Stomach (tissue), 19 donors: ENCODE measurements at places on chromosomes 12 and 14.

GRCh38 chr12:85575120-85576096 is 260.8 kb downstream of the RASSF9 start:
- no peak overlapping the region for H3K4me3 ChIP-seq
- no peaks in the 10 kb centered on the region for H3K36me3 ChIP-seq
- H3K27me3 ChIP-seq, result no peaks in the 10 kb centered on the region
- no peaks in the 10 kb centered on the region for H3K4me1 ChIP-seq

GRCh38 chr14:24038686-24039085 is 13.1 kb upstream of the CARMIL3 start:
- no peak overlapping the region for H3K27ac ChIP-seq
- H3K4me1 ChIP-seq, result peaks cover 10% of the 10 kb centered on the region
- H3K36me3 ChIP-seq, result no peaks in the 10 kb centered on the region
- no peaks in the 10 kb centered on the region for H3K27me3 ChIP-seq

DNA sequence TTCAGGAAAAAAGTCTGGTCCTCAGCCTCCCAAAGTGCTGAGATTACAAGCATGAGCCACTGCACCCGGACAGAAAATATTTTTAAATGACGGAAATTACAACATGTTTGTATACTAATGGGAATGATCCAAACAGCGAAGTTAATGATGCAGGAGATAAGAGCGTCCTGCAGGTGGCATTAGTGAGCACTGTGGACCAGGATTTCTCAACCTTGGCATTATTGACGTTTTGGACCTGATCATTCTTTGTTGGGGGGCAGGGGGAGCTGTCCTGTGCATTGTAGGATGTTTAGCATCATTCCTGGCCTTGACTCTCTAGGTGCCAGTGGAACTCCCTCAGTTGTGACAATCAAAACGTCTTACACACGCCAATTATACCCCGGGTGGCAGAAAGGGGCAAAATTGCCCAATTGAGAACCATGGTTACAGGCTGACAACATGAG is 34.1 kb downstream of the SCFD1 start:
- no peaks in the 10 kb centered on the region for H3K4me1 ChIP-seq
- H3K27ac ChIP-seq, result peak overlapping the region; percentile 22
- H3K27me3 ChIP-seq, result no peaks in the 10 kb centered on the region
- DNase-seq, result no peak
- H3K36me3 ChIP-seq, result peaks cover 65% of the 10 kb centered on the region

- H3K36me3 ChIP-seq, result no peaks in the 10 kb centered on the region
- H3K4me1 ChIP-seq, result peaks cover 5% of the 10 kb centered on the region
- H3K27me3 ChIP-seq, result no peaks in the 10 kb centered on the region
These were observed 385.0 kb downstream of the ZFP36L1 start for GRCh38 chr14:68407825-68408224.

GRCh38 chr12:52151837-52152783 is 39.7 kb downstream of the KRT80 start:
- DNase-seq, result peak; percentile 91
- H3K27me3 ChIP-seq, result peaks cover 9% of the 10 kb centered on the region

GRCh38 chr12:131108177-131108955 is 154.7 kb downstream of the ADGRD1 start:
- H3K4me3 ChIP-seq, result no peak overlapping the region
- no peak overlapping the region for H3K27ac ChIP-seq
- peaks cover 11% of the 10 kb centered on the region for H3K27me3 ChIP-seq
- peaks cover 8% of the 10 kb centered on the region for H3K4me1 ChIP-seq

GRCh38 chr12:54287261-54288157 is 7.0 kb downstream of the HNRNPA1 start:
- H3K4me3 ChIP-seq, result no peak overlapping the region
- peaks cover 57% of the 10 kb centered on the region for H3K4me1 ChIP-seq
- peaks cover 59% of the 10 kb centered on the region for H3K36me3 ChIP-seq
- H3K27ac ChIP-seq, result peak overlapping the region; percentile 28
- no peaks in the 10 kb centered on the region for H3K27me3 ChIP-seq

DNA sequence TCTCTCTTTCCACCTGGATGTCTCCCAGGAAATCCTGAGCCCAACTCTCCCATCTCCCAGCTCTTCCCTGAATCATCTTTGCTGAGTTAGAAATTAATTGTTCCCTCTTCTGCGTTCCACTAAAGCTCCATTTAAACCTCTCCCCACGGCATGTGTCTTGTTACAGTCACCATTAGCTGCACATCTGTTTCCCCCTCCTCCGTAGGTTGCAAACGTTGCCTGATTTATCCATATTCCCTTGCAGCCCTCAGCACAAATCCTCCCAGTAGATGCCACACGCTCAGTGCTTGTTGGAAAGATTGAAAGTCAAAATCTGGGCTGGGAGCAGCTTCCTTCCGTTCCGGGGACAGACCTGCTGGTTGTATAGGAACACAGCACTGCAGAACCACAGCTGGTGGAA is 90.4 kb downstream of the SLC24A4 start:
- no peak overlapping the region for H3K27ac ChIP-seq
- H3K4me1 ChIP-seq, result peaks cover 10% of the 10 kb centered on the region
- H3K4me3 ChIP-seq, result no peak overlapping the region
- H3K36me3 ChIP-seq, result no peaks in the 10 kb centered on the region
- H3K27me3 ChIP-seq, result no peaks in the 10 kb centered on the region
- no peak for DNase-seq

DNA sequence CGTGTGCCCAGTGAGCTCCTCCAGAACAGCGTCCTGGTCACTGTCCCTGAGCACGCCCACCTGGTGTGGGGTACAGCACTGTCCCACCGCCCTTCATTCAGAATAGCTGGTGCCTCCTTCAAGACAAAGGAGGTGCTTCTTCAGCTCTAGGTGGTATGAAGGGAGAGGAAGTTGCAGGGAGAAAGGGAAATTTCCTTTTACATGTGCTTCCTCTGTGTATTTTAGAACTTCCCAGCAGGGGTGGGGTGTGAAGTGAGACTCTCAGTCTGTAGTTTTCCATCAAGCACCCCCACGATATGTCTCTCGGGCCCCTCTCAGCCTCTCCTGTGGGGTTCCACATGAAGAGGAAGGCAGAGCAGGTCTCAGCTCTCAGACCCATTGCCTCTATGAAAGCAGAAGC is 1.2 kb upstream of the SLC6A12 start:
- no peak for DNase-seq
- H3K4me1 ChIP-seq, result no peaks in the 10 kb centered on the region

DNA sequence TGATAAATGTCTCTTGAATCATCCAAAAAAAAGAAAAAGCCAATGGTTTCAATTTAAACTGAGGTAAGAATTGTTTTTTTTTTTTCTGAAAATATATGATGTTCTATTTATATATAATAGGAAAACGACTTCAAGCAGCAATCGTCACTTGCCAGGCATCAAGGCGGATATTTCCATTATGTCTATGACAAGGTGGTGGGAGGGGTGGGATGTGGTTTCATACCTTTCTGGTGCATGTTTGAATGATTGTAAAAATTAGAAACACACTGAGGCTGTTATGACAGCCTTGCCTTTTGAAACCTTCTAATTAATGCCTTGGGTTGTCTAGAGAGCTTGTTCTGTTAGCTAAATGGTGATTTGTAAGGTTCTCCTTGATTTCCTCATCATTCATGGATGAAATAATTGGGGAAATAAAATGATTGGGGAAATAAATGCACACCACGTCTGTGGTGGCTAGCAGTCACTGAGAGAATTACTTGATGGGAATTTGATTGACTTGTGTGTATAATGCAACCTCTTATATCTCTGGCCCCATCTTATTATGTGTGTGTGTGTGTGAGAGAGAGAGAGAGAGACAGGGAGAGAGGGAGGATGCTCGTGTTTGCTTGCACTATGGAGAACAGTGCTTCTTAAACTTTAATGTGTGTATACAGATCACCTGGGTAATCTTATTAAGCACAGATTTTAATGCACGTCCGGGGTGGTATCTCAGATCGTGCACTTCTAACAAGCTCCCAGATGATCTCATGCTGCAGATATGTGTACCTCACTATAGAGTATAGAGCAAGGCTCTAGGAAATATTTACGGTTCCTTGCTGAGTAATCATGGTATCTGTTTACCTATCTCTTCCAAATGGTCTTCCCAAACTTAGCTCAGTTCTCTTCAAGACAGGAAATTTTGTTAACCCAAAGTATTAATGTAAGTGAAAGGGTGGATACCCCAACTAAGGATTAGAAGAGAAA is 502.6 kb downstream of the DIO2 start:
- H3K36me3 ChIP-seq, result no peaks in the 10 kb centered on the region
- no peak overlapping the region for H3K27ac ChIP-seq
- no peak overlapping the region for H3K4me3 ChIP-seq
- peaks cover 6% of the 10 kb centered on the region for H3K4me1 ChIP-seq
- DNase-seq, result no peak

DNA sequence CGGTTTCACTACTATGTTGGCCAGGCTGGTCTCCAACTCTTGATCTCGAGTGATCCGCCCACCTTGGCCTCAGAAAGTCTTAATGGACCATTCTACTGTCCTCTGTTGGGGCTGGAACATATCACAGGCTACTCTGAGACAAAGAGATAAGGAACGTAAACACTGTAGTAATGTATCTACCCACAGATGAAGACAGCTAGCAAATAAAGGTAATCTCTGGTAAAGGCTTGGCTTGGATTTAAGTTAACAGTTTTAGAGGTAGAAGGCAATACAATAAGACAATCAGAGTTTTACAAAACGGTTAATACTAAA is 44.6 kb upstream of the ISM2 start:
- H3K27me3 ChIP-seq, result no peaks in the 10 kb centered on the region
- H3K27ac ChIP-seq, result peak overlapping the region; percentile 62
- no peak for DNase-seq
- peaks cover 32% of the 10 kb centered on the region for H3K4me1 ChIP-seq
- no peak overlapping the region for H3K4me3 ChIP-seq

DNA sequence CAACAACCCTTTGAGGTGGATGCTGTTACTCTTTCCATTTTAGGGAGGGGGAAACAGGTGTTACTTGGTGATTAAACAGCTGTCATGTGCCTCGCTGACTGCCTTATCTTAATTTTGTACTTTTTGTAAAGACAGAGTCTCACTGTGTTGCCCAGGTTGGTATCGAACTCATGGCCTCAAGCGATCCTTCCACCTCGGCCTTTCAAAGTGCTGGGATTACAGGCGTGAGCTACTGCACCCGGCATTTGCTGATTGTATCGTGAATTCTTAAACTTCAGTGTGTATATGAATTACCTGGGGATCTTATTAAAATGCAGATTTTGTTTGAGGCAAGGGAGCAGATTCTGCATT is 659 bp downstream of the PSMD9 start:
- peaks cover 23% of the 10 kb centered on the region for H3K36me3 ChIP-seq
- peak overlapping the region; percentile 63 for H3K4me3 ChIP-seq
- DNase-seq, result no peak
- H3K27ac ChIP-seq, result peak overlapping the region; percentile 98
- H3K4me1 ChIP-seq, result peaks cover 48% of the 10 kb centered on the region

GRCh38 chr12:111312708-111313107 is 56.2 kb downstream of the PHETA1 start:
- H3K4me1 ChIP-seq, result no peaks in the 10 kb centered on the region
- H3K36me3 ChIP-seq, result no peaks in the 10 kb centered on the region
- H3K27me3 ChIP-seq, result no peaks in the 10 kb centered on the region
- no peak overlapping the region for H3K27ac ChIP-seq

- no peaks in the 10 kb centered on the region for H3K27me3 ChIP-seq
These were observed 1148.4 kb downstream of the VRK1 start for GRCh38 chr14:97945631-97946030.

GRCh38 chr14:106417224-106418049 is 891.1 kb downstream of the TMEM121 start:
- H3K27me3 ChIP-seq, result no peaks in the 10 kb centered on the region
- no peaks in the 10 kb centered on the region for H3K4me1 ChIP-seq
- H3K36me3 ChIP-seq, result no peaks in the 10 kb centered on the region
- no peak overlapping the region for H3K27ac ChIP-seq
- DNase-seq, result peak; percentile 32

- no peak for DNase-seq
- H3K4me1 ChIP-seq, result peaks cover 10% of the 10 kb centered on the region
- H3K27me3 ChIP-seq, result no peaks in the 10 kb centered on the region
- no peaks in the 10 kb centered on the region for H3K36me3 ChIP-seq
- H3K4me3 ChIP-seq, result no peak overlapping the region
These were observed 270.9 kb downstream of the CACNA1C start for GRCh38 chr12:2323532-2324255.

DNA sequence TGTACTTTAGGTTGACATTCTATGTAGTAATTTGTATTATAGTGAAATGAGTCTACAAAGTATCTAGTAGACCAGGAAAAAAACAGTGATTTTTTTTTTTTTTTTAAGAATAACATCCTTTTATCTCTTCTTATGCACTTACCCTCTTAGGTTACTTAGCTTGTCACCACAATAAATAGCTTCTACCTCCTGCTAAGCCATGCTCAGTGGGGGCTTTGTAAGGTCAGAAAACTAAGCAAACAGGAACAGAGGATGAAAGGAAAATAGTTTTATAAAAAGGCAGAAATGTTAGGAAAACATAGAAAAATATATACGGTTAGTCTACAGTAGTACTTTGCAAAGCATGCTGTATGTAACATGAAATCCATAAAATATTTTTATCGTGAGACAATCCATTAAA is 385.3 kb upstream of the ATXN7L3B start:
- no peaks in the 10 kb centered on the region for H3K4me1 ChIP-seq
- no peak for DNase-seq
- no peak overlapping the region for H3K27ac ChIP-seq
- no peaks in the 10 kb centered on the region for H3K36me3 ChIP-seq
- H3K27me3 ChIP-seq, result no peaks in the 10 kb centered on the region
- no peak overlapping the region for H3K4me3 ChIP-seq

DNA sequence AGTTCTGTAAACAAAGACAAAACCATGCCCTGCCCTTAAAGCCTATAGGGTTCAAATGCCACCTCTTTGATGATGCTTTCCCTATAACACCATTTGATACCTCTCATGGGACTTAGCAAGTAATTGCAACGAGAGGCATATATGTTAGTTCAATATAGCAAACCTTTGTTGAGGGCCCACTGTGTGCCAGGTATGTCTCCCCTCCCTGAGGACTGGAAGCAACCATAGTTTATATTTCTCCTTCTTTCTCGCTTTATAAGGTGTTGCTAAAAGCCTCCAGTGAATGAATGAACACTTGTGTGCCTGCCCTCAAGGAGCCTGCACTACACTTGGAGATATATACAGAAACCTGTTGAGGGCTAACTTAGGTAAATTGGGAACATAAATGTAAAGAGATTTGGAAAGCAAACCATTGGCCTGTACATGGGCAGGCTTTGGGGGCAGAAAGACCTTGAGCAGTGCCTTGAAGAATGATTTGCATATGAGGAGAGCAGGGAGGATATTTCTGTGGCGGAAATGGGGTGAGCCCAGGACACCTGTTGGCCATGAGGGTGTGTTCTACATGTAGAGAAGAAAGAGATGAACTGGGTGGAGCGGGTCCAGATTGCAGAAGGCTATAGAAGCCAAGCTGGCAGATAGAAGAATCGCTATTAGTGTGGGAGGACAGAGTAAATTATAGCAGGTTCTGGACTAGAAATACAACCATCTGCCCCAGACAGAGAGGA is 1.8 kb upstream of the CKAP4 start:
- peaks cover 29% of the 10 kb centered on the region for H3K4me1 ChIP-seq
- no peak overlapping the region for H3K4me3 ChIP-seq
- H3K27me3 ChIP-seq, result no peaks in the 10 kb centered on the region
- peak overlapping the region; percentile 99 for H3K27ac ChIP-seq
- DNase-seq, result peak; percentile 35
